ENCODE measurements at places on chromosomes 12 and 14. TPM values are rescaled to one million over a fixed set of nuclear protein-coding genes. Genes with fewer than 3 reads are reported as not detected.

- DNase-seq, result no peak
Measured at GRCh38 chr12:29245246-29245645, 96.2 kb downstream of the FAR2 start.

GRCh38 chr12:62631471-62632410, 165.1 kb downstream of the MON2 start:
- peak; percentile 83 for DNase-seq

Gene CCDC198
- 12.1 TPM for polyA plus RNA-seq

DNA sequence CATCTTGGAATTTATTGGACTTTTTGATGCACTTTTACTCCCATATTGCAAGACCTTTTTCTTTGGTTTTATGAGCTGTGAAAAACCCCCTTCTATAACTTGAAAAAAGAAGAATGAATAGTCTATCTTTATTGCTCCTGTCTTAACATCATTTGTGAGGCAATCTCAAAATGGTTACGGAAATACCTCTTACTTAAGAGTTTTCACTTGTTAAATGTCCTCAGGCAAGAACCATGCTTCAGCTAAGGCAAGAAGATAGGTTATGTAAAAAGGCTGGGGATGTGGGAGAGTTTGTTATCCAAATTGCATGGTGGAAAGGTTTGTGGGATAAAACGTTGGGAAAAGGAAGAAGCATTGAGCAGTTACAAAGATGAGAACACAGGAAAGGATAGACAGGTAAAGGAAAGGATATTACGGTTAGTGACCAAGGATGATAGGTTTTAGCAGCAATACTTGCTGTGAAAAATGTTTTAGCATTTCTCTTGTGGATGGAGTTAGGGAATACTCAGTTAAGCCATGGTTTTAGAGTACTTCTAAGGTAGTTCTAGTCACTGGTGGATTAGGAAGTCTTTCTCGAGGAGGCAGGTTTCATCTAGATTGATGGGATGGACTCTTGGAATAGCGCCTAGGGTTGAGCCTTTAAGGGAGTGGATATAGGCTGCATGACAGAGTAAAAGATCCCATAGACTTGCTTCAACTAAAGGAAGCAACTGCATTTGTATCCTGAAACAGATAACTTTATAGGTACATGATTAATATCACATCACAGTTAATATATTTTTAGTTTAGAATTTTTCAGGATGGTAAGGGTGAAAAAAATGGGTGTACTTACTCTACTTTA, 30.3 kb downstream of the MDM2 start:
- DNase-seq, result no peak

GRCh38 chr14:95993768-95994592, 45.2 kb upstream of the C14orf132 start:
- peak; percentile 95 for DNase-seq

- DNase-seq, result no peak
Measured at GRCh38 chr12:7075939-7076338, 15.4 kb downstream of the C1S start.

- no peak for DNase-seq
Measured at GRCh38 chr12:119229837-119230236, 51.1 kb downstream of the HSPB8 start.

GRCh38 chr14:45819107-45819506, 566.1 kb upstream of the MIS18BP1 start:
- no peak for DNase-seq

- DNase-seq, result no peak
Measured at GRCh38 chr12:75390156-75390898, 562 bp upstream of the GLIPR1L2 start.

GRCh38 chr14:67387195-67387594, 24.8 kb downstream of the PLEK2 start:
- no peak for DNase-seq

GRCh38 chr14:22606380-22606779, 8.3 kb downstream of the ABHD4 start:
- no peak for DNase-seq

Gene RAPGEF3
- polyA plus RNA-seq, result 39.1 TPM

Gene TCL1B
- not detected for polyA plus RNA-seq

Gene RFX4
- polyA plus RNA-seq, result 90.3 TPM

DNA sequence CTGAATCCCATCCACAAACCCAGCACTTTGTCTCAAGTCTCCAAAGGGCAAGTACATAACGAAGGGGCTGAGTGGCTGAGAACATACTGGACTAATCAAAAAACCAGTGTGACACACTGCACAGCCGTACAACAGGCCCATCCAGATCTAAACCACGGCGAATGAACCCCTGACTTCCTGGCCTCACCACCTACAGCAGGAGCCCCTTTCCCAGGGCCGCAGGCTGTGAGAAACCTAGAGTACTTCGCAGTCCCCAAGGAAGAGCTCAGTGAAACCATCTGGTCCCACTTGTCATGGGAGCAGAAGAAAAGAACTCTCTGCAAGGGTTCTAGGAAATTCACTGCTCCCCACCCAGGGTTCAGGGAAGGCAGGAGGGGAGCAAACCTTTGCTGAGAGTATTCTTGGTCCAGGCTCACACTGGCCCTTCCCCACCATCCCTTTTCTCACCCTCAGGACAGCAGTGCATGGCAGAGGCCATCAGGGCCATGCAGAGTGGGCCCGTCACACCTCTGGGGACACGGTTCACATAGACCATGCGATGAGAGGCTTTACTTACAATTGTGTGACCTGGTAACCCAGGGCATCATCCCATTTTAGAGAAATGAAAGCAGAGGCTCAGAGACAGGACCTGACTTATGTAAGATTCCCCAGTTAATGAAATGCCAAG, 192.8 kb downstream of the BCL11B start:
- DNase-seq, result no peak

DNA sequence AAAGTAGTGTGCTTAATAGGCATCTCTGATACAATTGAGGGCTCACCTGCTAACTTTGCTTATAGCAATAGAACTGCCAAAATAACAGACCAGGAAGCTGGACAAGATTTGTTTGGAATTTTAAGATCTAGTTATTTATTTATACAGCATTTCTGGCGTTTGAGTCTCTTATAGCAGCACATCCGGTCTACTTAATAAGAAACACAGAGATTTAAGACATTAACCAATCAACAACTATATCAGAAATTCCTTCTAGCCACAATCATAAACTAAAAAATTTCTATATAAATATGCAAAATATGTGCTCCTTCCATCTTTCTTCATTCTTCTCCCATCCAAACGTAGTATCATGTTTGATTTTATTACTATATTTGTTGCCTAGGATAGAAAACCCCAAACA, 2.6 kb downstream of the RTN1 start:
- DNase-seq, result no peak

DNA sequence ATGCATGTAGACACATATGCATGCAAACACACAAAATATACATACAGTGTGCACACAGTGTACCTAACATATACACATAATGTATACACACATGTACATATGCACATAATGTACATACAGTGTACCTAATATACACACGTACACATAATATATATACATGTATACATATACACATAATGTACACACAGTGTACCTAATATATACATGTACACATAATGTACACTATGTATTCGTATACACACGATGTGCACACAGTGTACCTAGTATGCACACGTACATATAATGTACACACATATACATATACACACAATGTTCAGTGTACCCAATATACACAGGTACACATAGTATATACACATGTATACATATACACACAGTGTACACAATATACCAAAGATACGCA, 70.0 kb downstream of the DNAH10 start:
- DNase-seq, result no peak

DNA sequence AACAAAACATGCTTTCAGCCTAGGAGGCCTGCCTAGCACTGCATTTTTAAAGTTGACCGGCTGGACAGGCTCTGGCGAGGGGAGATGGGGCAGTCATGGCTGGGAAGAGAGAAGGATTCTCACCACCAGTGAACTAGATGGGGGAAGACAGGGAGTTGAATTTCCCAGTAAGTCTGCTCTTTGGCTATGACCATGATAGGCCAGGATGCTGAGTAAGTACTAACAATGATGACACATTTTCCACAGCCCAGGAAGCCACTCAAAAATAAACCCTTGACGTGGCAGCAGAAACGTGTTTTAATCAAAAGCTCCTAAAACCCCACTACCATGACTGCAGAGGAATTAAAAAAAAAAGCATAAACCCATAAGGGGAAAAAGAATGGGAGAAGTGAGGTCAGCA, 19.0 kb downstream of the KCTD10 start:
- DNase-seq, result no peak

- DNase-seq, result no peak
Measured at GRCh38 chr12:105418821-105419291, 88.4 kb downstream of the C12orf75 start.

Gene PIWIL1
- polyA plus RNA-seq, result 0.66 TPM

DNA sequence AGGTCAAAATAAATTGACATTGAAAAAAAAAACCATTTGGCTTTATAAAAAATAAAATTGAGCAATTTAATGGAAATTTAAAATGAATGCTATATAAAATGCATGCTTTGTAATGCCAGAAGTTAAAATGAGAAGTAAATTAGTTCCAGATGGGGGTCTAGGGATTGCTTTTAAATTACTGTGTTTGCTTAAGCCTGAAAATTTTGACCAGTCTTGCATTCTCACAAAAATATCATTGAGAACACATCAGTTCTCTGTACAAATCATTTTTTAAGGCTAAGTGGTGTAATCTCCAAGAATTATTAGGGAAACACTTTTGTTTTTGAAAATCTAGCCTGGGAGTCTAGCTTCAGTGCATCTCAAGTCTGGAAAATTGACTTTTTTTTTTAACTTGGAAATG, 90.7 kb downstream of the RERG start:
- DNase-seq, result no peak

Gene SNRNP35
- 39.0 TPM for polyA plus RNA-seq

DNA sequence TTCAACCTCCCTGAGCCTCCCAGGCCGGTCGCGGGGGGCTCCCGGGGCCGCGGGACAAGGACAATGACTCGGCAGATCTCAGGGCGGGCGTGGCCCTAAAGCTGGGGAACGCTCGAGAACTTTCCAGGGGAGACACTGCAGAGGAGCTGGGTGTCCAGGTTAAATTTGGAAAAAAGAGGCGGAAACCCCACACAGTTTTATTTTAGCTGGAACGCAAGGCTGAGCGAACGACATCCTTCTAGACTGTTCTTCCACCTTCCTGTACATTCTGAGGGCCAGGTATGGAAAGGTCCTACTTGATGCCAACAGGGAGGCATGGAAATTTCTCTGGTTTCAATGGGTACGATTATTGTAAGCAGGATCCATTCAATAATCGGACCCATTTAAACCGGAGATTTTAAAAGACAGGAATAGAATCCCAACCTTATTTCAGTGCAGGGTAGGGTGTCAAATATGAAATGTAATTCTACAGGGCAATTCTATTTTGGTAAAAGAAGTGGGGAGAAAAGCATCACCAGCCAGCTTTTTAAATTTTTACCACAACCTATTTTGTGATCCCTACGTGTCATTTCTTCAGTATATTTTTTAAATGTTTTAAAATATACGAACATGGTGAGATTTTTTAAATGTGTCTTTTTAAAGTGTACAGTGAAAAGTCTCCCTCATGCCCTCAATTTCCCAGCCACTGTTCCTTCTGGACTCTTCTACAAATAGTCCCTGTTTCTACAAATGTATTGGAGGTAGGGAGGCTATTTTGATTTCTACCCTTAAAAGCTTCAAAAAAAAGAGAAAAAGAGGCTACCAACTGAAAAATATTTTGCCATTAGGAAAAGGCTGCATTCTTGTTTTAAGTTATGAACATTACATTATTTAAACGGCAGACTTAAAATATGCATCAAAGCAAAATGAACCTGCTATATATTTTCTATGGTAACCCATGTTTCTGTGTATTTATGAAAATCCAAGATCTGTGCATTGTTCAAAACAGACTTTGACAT, 1.1 kb upstream of the UBC start:
- DNase-seq, result no peak

Gene CYP27B1
- 1.4 TPM for polyA plus RNA-seq

- no peak for DNase-seq
Measured at GRCh38 chr12:92007787-92008186, 137.9 kb downstream of the BTG1 start.

Gene LHX5
- polyA plus RNA-seq, result 13.0 TPM

Gene RIPK3
- polyA plus RNA-seq, result 1.4 TPM

GRCh38 chr12:123049398-123050240, 69.1 kb downstream of the ARL6IP4 start:
- DNase-seq, result no peak

GRCh38 chr12:67558775-67559174, 89.8 kb upstream of the DYRK2 start:
- no peak for DNase-seq

GRCh38 chr12:24083838-24084237, 134.4 kb upstream of the SOX5 start:
- no peak for DNase-seq

Gene CLSTN3
- 160 TPM for polyA plus RNA-seq

DNA sequence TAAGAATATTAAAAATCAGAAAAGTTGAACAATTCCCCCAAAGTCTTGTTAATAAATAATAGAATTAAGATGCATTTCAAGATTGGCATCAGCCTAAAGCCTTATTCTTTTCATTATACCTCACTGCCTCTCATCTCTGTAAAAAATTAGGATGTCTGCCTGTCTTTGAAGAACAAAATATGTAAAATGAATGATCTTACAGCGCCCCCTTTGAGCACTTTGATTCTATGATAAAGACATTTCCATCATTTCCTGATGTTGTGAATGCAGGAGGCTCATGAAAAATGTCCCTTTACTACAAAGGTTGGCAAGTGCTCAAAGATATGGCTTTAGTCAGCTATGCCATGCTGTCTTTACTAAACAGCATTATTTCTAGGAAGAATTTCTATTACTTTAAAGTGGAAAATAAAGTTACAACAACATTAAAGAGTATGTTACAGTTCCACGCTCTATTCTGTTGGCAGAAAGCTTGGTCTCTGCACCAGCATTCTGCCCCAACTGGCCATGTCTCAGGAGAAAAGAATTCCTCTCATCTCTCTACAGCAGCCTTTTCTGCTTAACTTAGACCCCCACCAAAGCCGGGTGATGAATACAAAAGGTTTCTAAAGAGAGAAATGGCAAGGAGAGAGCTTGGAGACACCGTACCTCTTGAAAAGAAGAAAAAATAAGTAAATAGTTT, 95.1 kb downstream of the LLPH start:
- no peak for DNase-seq

GRCh38 chr14:34231626-34232025, 230.4 kb downstream of the SPTSSA start:
- no peak for DNase-seq

GRCh38 chr12:130873825-130874224, 2.0 kb downstream of the RAN start:
- no peak for DNase-seq

Gene ACRBP
- polyA plus RNA-seq, result 3.6 TPM

- no peak for DNase-seq
Measured at GRCh38 chr14:52910572-52910971, 40.3 kb downstream of the FERMT2 start.

DNA sequence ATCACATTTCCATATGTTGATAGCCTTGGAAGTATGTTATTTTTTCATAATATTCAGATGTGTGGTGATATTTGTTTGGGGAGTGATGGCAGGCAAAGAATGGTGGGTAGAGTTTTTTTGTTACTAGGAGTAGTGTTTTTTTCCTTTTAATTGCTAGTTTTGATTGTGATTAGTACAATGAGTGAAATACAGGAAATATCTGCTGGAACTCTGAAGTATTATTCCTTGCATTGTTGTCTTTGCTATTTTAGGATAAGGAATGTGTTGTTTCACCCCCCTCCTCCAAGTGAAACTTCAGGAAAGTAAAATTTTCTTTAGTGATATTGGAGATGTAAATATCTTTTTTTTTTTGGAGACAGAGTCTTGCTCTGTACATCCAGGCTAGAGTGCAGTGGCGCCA, 105.4 kb downstream of the DIP2B start:
- no peak for DNase-seq
